ENCODE measurements at places on chromosomes 5 and 9.

GRCh38 chr5:72071906-72072305, 35.4 kb upstream of the MAP1B start:
- no peak for DNase-seq

DNA sequence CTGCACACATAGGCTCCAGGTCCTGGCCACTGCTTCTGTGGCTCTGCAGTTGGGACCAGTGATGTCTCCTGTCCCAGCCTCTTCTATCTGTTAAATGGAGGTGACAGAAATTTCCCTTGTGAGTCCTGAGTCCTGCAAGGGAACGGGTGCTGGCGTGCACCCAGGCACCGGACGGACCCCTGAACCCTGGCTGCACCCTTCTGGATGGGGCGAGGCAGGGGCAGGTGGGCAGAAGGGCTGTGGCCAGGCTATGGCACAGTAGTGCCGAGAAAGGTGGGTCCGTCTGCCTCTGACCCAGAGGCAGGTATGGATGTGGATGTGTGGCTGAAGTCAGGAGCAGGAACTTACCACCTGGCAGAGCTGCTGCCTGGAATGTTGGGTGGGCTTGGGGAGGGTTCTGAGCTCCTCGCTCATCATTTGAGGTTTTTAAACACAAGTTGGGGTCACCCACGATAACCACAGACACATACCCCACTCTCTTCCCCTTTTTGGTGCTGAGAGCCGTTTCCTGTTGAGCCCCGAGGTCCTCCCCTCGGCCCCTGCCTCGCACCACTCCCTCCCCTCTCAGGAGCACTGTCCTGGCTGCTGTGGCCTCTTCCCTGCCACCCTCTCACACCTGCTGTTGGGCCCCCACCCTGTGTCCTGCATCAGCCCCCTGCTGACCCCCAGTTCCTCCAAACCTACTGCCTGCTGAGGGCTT, 82.0 kb downstream of the COL5A1 start:
- no peak for DNase-seq

- DNase-seq: no peak
Observed at GRCh38 chr9:68739621-68740174, 34.7 kb downstream of the PIP5K1B start.

- no peak for DNase-seq
Observed at GRCh38 chr5:71693828-71694427, 25.1 kb upstream of the CARTPT start.

DNA sequence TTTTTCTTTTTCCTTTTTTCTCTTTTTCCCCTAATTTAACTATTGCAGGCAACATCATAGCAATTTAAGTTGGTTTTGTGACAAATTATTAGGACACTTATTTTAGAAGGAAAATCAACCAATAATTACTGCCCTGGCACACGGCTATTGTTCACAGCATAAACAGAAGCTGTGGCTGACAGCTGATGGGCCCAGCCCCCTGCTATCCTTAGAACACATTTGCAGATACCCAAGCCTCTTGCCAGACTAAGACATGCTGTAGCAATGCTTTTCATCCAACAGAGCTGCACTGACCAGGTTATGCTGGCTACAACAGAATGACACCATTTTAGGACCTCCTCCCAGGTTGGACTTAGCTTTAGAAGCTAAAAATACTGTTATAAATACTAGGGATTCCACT, 852.7 kb upstream of the DMAC1 start:
- no peak for DNase-seq

GRCh38 chr5:178319541-178320041, 87.0 kb upstream of the PHYKPL start:
- no peak for DNase-seq

GRCh38 chr9:83623679-83624076, 735 bp downstream of the IDNK start:
- DNase-seq: no peak

GRCh38 chr5:82107267-82107666, 135.4 kb downstream of the ATG10 start:
- DNase-seq: no peak

Measured in CD4-positive, alpha-beta T cell treated with Interleukin-1 beta for 1 hour (primary cell).